ENCODE measurements at places on chromosomes 3 and 15.

DNA sequence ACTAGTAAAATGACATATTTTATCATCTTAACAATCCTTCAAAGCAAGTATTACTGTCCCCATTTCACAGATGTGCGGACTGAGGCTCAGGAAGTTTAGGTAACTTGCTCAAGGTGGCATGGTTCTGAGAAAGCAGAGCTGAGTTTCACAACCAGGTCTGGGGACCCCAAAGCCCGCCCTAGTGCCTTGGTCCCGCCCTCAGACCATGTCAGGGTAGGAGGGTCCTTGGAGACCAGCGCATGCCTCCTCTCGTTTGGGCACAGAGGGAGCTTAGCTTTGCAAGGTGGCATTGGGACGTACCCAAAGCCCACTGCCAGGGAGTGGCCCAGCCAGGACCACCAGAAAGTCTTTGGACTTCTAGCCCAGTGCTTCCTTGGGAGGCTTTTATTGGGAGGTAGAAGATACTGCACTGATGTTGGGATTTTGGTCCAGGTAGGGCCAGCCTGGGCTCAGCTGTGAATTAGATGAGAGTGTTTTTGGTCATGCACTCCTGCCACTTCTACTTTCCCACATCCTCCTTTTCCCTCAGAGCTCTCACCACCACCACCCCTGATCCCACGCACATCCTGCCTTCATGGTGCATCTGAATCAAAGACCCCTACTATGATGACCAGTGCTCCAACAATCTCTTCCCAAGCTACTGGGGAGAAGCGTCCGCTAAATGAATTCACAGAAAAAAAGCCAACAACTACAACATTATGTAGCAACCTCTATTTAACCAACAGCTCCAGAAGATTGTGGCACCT, 307.9 kb downstream of the TLE3 start:
- no peak for DNase-seq

DNA sequence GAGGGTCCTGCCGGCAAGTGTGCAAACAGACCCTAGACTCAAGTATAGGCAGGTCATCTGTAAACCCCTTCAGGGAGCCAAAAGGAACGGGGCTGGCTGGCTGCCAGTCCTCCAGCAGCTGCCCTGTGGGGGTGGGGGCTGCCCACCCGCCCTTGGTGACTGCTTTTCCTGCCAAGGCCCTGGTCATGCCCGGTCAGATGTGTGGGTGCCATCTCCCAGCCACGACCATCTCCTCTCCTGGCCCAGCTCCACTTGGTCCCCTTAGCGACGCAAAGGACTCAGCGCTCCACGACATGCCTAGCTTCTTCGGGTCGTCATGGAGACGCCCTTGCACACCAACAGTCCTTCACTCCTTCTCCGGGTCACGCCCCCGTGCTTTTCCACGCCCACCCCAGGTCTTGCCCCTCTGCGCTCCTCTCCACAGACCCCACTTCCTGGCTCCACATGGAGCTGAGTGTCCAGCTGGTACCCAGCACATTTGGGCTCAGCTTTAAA, 2.4 kb downstream of the MUC4 start:
- no peak for DNase-seq

- DNase-seq: no peak
These were observed 173.6 kb upstream of the PROK2 start for GRCh38 chr3:71958533-71958932.

- DNase-seq: no peak
These were observed 44.7 kb downstream of the FBLN2 start for GRCh38 chr3:13593615-13594014.

DNA sequence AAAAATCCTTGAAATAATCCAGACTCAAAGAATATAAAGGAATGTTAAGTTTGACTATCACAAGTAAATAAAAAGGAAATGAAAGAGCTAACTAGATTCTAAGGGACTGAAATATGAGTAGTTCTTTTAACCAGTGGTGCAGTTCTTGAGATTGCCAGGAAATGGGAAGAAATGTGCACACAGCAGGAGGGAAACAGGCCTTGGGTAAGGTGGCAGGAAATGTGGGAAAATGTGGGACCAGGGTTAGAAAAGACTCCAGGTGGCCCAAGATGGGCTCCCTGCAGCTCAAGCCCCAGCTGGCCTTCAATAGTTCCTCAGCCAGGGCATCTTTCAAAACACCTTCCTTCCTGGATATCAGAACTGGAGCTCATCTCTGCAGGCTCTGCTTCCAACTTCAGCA, 181.3 kb downstream of the ISL2 start:
- DNase-seq: no peak

- DNase-seq: no peak
These were observed 91.1 kb upstream of the RNF7 start for GRCh38 chr3:141646760-141647561.

DNA sequence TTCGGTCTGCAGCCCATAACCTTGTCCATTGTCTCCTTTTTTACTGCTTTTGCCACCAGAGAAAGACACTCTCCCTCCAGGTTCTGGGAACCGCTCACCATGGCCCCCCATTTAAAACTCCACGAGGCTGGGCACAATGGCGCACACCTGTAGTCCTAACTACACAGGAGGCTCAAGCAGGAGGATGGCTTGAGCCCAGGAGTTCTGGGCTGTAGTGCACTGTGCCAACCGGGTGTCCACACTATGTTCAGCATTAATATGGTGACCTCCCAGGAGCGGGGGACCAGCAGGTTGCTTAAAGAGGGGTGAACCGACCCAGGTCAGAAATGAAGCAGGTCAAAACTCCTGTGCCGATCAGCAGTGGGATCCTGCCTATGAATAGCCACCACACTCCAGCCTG, 28.0 kb upstream of the IDH2 start:
- no peak for DNase-seq

DNA sequence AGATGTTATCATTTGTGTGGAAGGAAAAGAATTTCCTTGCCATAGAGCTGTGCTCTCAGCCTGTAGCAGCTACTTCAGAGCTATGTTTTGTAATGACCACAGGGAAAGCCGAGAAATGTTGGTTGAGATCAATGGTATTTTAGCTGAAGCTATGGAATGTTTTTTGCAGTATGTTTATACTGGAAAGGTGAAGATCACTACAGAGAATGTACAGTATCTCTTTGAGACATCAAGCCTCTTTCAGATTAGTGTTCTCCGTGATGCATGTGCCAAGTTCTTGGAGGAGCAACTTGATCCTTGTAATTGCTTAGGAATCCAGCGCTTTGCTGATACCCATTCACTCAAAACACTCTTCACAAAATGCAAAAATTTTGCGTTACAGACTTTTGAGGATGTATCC, 15.1 kb downstream of the KLHL24 start:
- DNase-seq: no peak

DNA sequence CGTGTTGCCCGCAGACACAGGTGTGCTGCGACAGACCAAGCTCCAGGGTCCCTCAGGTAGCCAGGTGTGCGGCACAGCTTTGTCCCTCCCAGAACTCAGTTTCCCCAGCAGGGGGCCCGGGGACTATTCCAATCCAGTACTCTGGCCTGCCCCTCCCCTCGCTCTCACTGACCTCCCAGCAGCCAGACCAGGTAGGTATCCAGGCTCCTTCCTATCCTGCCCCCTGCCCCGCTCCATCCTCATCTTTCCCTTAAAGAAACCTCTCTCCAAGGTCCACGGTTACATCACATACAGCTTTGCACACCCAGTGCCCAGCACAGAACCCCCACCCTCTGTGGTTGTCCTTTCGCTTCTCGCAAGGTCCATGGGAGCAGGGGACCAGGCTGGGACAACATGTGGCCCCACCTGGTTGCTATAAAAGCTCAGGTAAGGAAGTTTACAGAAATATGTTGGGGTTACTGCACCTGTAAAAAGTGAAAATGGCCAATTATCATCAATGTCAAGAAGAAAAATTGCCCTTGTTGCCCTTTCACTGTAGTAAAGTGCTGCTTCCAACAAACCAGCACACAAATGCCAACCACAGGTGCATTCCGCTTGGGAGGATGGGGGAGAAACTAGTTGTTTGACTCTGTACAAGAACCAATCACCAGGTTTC, 7.3 kb upstream of the CYP11A1 start:
- no peak for DNase-seq

GRCh38 chr3:76687019-76687418, 352.9 kb upstream of the ROBO2 start:
- DNase-seq: no peak

DNA sequence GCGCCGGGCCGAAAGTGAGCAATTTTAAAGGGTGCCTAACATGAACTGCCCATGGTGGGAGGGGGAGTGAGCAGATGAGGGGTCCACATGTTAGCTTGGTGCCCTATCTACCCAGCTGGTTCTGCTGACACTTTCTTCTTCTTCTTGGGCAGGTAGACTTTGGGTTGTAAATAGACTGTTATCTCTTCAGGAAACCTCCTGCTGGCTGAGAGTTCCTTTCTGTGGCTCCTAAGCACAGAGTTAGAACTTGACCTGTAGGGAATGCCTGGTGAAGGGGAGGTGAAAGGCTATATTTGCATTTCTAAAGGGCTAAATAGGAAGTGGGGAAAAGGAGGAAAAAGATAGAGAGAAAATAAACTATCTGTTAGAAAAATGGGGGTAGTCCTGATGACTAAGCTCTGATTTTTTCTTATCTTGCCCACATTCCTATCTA, 521.4 kb upstream of the TGFBR2 start:
- DNase-seq: no peak

GRCh38 chr3:58562498-58562897, 14.7 kb downstream of the FAM107A start:
- DNase-seq: no peak

DNA sequence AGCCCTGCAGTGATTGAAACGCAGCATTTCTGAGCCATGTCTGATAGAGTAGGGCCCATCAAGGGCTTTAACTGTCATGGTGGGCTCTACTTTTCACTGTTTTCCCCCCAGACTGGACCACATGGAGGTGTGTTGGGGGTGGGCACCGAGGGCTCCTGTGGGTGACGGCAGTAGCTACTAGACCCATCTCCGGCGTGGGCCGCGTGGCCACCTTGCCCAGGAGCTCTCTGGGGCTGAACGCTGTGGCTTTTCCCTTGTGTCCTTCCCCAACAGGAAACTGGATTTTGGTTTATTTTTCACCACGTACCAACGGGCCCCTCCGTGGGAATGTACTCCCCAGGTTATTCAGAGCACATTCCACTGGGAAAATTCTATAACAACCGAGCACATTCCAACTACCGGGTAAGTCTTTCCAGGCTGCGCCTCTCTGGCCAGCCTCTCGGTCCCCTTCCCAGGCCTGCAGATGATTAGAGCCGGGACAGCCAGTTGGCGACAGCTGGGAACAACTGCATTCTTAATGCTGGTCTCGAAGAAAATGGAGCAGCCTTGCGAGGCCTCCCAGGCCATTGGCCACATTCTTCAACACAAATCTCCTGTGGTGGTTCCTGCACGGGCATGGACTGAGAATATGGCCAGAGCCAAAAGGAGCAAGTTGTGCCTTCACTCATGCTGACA, 67.7 kb downstream of the MESD start:
- no peak for DNase-seq
